ENCODE measurements at places on chromosomes 6 and 20. TPM values are rescaled to one million over a fixed set of nuclear protein-coding genes. Genes with fewer than 3 reads are reported as not detected.

GRCh38 chr6:114158411-114158810, 184.4 kb downstream of the HS3ST5 start:
- DNase-seq = no peak

DNA sequence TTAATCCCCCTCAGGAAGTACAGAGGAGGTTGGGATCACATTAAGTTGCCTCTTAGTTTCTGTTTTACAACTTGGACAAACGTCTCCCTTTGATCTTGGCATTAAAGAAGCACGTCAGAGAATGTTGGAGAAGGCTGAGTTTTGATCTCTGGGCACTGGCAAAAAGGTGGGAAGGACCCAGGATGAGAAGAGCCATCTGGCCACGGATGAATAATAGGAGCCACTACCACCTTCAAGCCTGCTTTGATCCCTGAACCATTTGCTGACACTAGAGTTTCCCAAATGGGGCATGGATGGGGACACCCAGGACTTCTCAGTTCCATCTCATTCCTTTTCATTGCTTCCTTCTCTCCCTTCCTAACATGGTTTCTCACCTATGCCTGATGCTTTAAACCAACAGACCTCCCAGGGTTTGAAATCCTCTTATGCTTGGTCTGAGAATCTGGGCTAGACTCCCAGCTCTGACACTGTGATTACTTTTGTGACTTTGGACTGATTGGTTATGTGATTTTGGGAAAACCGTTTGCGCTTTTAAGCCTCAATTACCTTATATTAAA, 5.8 kb downstream of the TM9SF4 start:
- no peak for DNase-seq

DNA sequence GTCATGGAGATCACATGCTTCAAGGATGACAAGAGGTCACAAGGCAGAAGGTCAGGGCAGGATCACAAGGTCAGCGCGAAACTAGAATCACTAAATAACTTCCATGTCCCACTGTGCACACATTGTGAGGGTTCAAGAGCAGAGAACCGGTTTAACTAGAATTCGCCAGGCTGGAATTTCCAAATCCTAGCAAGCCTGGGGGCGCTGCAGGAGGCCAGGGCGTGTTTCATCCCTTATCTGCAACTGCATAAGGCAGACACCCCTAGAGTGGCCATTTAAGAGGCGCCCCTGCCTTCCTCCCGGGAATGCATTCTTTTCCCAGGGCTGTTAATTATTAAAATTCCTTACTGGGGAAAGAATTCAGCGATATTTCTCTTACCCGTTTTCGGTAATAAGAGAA, 40.2 kb upstream of the SLC22A1 start:
- DNase-seq = no peak

- DNase-seq = no peak
These were observed 107.8 kb downstream of the SYNE1 start for GRCh38 chr6:152529369-152529768.

DNA sequence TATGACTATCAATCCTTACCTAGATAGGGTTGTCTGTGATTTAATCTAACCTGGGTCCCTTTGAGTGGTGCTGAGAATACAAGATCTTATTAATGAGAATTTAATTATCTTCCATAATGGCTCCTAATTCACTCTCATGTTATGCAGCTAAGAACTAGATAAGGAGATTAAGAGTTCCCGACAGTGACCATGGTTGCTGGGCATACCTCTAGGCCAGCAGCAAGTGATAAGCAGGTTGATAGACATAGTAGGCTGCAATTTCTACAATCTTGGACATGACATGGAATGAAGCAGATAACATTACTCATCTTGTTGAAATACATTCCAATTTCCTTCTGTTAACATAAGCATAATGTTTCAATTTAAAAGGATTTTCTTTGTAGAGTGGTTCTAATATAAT, 27.1 kb downstream of the SPACA1 start:
- no peak for DNase-seq

DNA sequence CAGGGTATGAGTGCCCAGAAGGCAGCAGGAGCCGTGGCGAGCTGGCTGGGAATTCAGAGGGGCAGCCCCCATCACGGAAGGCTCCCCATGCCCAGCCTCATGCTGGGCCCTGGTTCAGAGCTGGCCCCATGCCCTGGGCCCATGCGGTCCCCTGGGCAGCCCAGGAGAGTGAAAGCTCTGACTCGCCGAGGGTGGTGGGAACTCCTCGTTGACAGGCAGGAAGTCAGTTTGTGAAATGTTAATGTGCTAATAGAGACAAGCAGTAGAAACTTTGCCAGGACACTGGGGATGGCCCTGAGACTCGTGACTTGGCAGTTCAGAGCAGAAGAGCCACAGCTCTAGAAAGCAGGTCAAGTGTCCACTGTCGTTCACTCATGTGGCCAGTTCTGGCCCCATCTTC, 353.0 kb downstream of the TAF4 start:
- DNase-seq = no peak

- DNase-seq = no peak
These were observed 132.7 kb downstream of the AGPAT4 start for GRCh38 chr6:161141173-161141572.

DNA sequence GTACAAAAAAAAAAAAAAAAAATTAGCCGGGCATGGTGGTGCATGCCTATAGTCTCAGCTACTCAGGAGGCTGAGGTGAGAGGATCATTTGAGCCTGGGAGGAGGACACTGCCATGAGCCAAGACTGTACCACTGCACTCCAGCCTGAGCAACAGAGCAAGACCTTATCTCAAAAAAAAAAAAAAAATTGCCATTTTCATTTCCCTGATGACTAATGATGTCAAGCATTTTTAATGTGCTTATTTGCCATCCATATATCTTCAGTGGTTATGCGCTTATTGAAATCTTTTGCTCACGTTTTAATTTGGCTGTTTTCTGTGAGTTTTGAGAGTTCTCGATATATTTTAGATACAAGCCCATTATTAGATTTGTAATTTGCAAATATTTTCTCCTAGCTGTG, 46.7 kb downstream of the PFDN4 start:
- no peak for DNase-seq

GRCh38 chr6:42148058-42148457, 5.6 kb upstream of the C6orf132 start:
- no peak for DNase-seq

- DNase-seq = no peak
These were observed 397.9 kb downstream of the SAMD5 start for GRCh38 chr6:147906361-147906760.

DNA sequence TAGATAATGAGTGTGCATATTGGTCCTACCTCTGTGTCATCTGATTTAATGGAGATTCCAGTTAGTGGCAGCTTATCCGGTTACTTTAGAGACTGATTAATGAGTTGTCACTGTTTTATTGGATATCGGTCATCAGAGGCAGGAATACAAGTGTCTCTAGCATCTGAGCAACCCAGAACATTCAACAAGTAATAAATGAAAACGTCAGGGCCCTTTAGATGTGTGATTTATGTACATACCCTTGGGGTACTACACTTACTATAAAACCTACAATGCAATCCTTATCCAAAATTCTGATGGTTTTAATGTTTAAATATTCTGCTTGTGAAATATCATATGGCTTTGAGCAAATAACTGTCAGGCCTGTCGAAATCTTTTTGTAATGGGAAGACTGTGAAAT, 1117.9 kb upstream of the FLRT3 start:
- no peak for DNase-seq

GRCh38 chr20:50518270-50518721, 8.1 kb downstream of the PTPN1 start:
- DNase-seq = peak; percentile 74

GRCh38 chr6:28867086-28867409, 56.7 kb downstream of the TRIM27 start:
- no peak for DNase-seq

DNA sequence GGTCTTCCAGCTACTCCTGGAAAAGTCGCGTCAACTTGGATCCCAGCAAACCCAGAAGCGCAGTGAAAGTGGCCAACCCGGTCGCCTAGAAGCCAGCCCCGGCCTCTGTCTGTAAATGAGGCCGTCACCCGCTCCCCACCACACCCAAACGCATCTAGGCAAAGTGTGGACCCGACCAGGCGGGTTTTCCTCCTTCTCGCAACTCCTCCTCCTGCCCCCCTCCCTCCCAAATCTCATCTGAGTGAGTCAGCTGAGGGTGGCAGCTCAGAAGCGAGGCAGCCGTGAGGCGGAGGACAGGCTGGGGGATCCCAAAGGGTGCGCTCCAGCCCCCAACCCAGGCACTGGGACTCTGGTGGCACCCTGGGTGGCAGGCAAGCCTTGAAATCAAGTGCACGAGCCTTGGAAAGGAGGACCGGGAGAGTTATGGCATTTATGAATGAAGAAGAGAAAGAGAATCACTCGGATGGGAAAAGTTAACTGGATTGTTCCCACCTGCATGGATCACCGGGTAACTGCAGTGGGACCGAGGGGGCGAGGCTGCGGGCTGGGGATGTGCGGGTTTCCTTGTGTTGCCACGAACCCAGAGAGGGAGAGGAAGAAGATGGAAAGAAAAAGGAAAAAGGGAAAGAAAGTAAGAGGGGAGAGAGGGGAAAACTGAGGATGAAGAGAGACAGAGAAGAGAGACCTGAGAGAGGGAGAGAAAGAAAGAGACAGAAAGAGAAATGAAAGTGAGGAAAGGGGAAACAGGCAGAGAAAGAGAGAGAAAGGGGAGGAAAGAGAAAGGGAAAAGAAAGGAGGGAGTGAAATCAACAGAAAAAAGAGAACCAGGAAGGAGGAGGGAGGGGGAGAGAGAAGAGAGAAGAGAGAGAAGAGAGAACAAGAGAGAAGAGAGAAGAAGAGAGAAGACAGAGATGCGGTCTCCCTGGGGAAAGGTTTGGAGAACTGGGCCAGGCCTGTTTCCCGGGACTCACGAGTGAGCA, at the start of gene APCDD1L:
Gene APCDD1L, minus strand, starts transcription at position 167 of the 980 bp plus-strand sequence. CDS start 692 bp downstream, outside the sequence.
- DNase-seq = no peak

GRCh38 chr6:40328386-40328985, 258.7 kb downstream of the LRFN2 start:
- DNase-seq = peak; percentile 87

- DNase-seq = no peak
These were observed 19.1 kb downstream of the SLC24A3 start for GRCh38 chr20:19231359-19232035.

DNA sequence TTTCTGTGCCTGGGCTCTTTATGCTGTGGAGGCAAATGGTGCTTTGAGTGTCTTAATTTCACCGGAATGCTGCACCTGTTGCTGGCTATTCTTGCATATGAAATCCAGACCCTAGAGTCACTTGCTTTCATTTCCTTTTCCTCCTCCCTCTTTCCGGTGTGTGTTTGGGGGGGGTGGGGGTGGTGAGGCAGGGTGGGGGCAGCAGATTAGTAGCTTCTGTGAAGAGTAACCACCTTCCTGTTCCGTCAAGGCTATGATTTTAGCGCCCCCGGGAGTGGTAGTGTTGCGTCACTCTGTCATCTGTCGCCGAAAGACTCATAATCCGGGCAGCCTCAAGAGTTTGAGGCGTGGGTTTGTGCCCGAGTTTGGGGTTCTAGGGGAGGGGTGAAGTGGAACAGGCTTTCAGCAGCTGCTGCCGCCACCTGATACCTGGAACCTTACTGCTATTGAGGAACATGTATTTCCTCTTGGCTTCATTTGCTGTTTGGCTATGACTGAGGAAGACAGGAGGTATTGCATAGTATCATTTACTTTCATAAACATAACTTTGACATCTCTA, 49.1 kb downstream of the UTRN start:
- peak; percentile 85 for DNase-seq

Gene MTHFD1L
- 137 TPM for total RNA-seq

Gene SLC52A3
- total RNA-seq = not detected

Gene PCK1
- not detected for total RNA-seq

Gene EFCAB8
- total RNA-seq = 0.54 TPM

Gene RAB44
- not detected for total RNA-seq

Gene NDUFAF4
- total RNA-seq = 71.8 TPM

Gene CFB
- not detected for total RNA-seq

Data from activated CD4-positive, alpha-beta T cell treated with anti-CD3 and anti-CD28 coated beads, Interleukin-2, amount 10 ng/mL, durations not matched to agents 24 days and 14 days (primary cell).